ENCODE measurements at places on chromosomes 3 and 15.

GRCh38 chr3:82561784-82562183 lies 800.3 kb upstream of the GBE1 start:
- no peaks in the 10 kb centered on the region for H3K36me3 ChIP-seq
- H3K4me1 ChIP-seq = no peaks in the 10 kb centered on the region
- H3K4me3 ChIP-seq = no peak overlapping the region
- no peak overlapping the region for H3K27ac ChIP-seq
- no peak for DNase-seq

- H3K4me3 ChIP-seq = no peak overlapping the region
- no peaks in the 10 kb centered on the region for H3K36me3 ChIP-seq
- H3K4me1 ChIP-seq = no peaks in the 10 kb centered on the region
- DNase-seq = no peak
- H3K27me3 ChIP-seq = no peaks in the 10 kb centered on the region
- H3K27ac ChIP-seq = no peak overlapping the region
These were observed 32.0 kb upstream of the GBE1 start for GRCh38 chr3:81793410-81793809.

DNA sequence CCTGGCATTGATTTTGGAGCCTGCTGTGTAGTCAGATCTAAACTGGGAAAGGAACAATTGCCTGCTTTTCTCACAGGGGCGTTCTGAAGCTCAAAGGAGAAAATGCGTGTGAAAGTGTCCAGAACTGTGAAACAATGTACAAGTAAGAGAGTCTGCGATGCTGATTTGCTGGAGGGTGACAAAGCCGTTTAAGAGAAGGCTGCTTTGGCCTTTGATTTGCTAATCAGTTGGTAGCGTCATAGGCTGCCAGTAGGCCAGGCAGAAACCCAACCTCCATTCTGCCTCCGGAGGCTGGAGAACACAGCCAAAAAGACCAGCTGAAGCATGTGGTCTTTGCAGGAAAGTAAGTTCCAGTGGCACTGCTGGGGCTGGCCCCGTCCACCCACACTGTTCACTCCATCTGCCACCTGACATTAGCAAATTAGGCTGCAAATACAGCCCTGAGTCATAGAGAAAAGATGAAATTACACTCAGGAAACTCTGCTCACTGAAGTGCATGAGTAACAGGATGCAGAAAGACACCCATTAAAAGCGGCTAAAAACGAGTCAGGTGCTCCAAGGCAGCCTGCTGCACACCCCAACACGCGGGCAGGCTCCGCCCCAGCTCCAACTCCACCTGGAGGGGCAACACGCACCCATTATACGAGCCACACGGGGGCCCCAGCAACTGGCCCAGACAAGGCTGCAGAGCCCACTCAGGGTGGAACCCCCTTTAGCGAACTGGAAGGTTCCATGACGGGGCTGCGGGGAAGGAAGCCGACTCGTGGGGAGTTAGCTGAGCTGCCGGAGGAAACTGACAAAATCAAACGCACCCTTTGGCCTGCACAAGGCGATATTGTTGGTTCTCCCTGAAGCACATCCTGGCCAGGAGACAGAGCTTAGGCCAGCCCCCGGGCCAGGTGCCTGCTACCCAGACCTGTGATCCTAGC lies 31.6 kb downstream of the ZDHHC19 start:
- H3K27ac ChIP-seq = peak overlapping the region; percentile 60
- no peak for DNase-seq
- peaks cover 8% of the 10 kb centered on the region for H3K4me1 ChIP-seq
- no peaks in the 10 kb centered on the region for H3K27me3 ChIP-seq
- no peaks in the 10 kb centered on the region for H3K36me3 ChIP-seq

DNA sequence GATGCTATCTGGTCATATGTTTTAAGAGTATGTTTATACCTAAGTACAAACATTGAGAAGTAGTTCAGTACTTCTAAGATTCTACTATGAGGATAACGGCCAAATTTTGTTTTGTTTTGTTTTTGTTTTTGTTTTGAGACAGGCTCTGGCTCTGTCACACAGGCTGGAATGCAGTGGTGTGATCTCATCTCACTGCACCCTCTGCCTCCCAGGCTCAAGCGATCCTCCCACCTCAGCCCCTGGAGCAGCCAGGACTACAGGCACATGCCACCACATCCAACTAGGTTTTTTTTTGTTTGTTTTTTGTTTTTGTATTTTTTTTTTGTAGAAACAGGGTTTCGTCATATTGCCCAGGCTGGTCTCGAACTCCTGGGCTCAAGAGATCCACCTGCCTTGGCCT lies 47.5 kb upstream of the RPS17 start:
- no peak for DNase-seq
- H3K36me3 ChIP-seq = no peaks in the 10 kb centered on the region
- no peaks in the 10 kb centered on the region for H3K4me1 ChIP-seq
- H3K4me3 ChIP-seq = no peak overlapping the region
- H3K27me3 ChIP-seq = peaks cover 6% of the 10 kb centered on the region

DNA sequence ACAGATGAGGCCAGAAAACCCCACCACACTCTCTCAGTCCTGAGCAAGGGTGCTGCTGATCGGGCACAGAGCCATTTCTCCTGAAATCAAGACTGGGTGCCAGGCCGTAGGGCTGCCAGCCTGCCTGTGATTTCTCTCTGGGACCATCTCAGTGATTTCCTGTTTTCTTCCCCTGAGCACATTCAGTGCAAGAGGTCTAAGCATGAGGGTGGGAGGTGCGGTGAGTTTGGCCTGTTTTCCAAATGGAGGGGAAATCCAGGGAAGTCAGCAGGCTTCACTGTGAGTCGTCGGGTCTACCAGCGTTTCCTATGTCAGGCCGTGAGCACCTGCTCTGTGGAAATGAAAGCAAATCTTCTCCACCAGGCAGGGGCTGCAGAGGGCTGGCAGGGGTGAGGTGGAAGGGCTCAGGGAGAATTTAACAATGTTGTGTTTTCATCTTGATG lies 82.3 kb downstream of the ST6GAL1 start:
- no peak for DNase-seq
- H3K4me1 ChIP-seq = peaks cover 57% of the 10 kb centered on the region
- H3K4me3 ChIP-seq = peak overlapping the region; percentile 11
- H3K36me3 ChIP-seq = no peaks in the 10 kb centered on the region
- no peaks in the 10 kb centered on the region for H3K27me3 ChIP-seq

- H3K4me3 ChIP-seq = no peak overlapping the region
- H3K36me3 ChIP-seq = no peaks in the 10 kb centered on the region
- H3K27ac ChIP-seq = no peak overlapping the region
- H3K27me3 ChIP-seq = no peaks in the 10 kb centered on the region
- DNase-seq = no peak
These were observed 190.6 kb downstream of the TCF12 start for GRCh38 chr15:57109005-57109404.

DNA sequence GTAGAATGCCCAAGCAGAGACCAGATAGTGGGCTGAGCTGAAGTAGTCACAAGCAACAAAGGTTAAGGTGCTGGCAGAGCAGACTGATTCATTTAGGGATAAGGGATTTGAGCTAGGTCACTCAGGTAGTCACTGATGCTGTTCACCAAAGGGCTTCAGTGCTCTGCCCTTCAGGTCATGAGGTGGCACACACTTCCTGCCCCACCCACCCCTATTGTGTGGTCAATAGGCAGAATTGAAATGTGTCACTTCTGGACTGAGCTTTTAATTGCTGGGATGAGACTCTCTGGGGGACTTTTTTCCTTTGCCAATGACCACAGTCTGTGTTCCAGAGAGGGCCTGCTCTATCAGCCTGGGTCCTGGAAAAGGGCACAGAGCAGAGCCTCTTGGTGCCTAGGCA lies 2.9 kb upstream of the DIS3L start:
- H3K36me3 ChIP-seq = no peaks in the 10 kb centered on the region
- H3K27ac ChIP-seq = no peak overlapping the region
- peaks cover 35% of the 10 kb centered on the region for H3K4me1 ChIP-seq
- DNase-seq = no peak
- H3K27me3 ChIP-seq = no peaks in the 10 kb centered on the region
- H3K4me3 ChIP-seq = no peak overlapping the region

GRCh38 chr3:189040656-189041335 lies 131.0 kb upstream of the TPRG1 start:
- H3K4me3 ChIP-seq = no peak overlapping the region
- H3K4me1 ChIP-seq = peaks cover 8% of the 10 kb centered on the region
- H3K27ac ChIP-seq = no peak overlapping the region

- H3K4me1 ChIP-seq = no peaks in the 10 kb centered on the region
- no peak overlapping the region for H3K4me3 ChIP-seq
- H3K27ac ChIP-seq = no peak overlapping the region
- no peak for DNase-seq
- no peaks in the 10 kb centered on the region for H3K36me3 ChIP-seq
These were observed 597.8 kb downstream of the FGF12 start for GRCh38 chr3:192129586-192129985.

GRCh38 chr3:194836661-194837060 lies 151.0 kb downstream of the FAM43A start:
- no peaks in the 10 kb centered on the region for H3K36me3 ChIP-seq
- H3K4me3 ChIP-seq = no peak overlapping the region
- H3K27ac ChIP-seq = no peak overlapping the region
- no peaks in the 10 kb centered on the region for H3K4me1 ChIP-seq

All from lower lobe of right lung (tissue), 2 donors.